ENCODE measurements at places on chromosomes 13 and 19.

GRCh38 chr13:80199585-80200292 lies 141.2 kb downstream of the SPRY2 start:
- no peak for DNase-seq

- DNase-seq: no peak
Observed at GRCh38 chr13:73835138-73835721, 299.0 kb downstream of the KLF12 start.

DNA sequence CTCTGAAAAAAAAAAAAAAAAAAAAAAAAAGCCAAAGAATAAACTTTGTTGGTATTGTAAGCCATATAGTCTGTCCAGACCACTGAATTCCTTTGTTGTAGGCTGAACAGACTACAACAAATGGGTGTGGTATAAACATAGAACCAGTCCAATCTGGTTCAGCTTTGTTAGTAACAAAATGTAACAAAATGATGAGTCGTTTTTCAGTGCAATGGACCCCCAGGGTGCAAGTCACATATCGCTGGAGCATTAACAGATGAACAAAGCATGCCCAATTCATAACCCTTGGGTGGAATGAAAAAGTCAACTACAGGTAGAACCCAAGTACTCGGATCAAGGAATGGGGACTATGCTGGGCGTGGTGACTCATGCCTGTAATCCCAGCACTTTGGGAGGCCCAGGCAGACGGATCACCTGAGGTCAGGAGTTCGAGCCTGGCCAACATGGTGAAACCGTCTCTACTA lies 13.6 kb upstream of the FCHO1 start:
- no peak for DNase-seq

DNA sequence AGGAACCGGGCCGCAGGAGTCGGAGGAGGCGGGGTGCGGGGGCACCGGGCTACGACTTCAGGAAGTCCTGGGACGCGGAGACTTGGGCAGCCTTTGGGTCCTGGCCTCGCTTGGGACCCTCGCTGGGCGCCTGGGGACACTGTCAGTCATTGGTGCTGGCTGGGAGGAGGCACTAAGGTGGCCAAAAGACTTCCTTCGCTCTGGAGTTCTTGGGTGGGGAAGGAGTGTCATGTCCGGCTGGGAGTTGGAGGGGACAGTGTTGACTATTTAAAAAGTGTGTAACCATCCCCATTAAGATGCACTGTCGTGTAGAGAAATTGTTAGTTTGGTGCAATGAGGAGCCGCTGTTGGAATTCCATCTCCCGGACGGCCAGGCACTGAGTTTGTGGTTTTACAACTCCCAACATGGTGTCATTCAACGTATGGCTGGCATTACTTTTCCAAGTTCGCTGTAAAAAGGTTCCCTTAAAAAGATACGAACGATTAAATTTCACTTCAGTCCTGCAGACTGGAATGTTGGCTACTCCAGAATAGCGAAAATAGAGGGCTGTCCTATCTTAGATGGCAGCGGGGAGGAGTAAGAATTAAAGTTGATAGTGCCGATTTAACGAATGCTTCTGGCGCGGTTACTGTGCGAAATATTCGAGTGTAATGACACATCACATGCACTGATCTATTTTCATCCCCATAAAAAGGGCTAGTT lies 776 bp downstream of the DNAJC3 start:
- no peak for DNase-seq

DNA sequence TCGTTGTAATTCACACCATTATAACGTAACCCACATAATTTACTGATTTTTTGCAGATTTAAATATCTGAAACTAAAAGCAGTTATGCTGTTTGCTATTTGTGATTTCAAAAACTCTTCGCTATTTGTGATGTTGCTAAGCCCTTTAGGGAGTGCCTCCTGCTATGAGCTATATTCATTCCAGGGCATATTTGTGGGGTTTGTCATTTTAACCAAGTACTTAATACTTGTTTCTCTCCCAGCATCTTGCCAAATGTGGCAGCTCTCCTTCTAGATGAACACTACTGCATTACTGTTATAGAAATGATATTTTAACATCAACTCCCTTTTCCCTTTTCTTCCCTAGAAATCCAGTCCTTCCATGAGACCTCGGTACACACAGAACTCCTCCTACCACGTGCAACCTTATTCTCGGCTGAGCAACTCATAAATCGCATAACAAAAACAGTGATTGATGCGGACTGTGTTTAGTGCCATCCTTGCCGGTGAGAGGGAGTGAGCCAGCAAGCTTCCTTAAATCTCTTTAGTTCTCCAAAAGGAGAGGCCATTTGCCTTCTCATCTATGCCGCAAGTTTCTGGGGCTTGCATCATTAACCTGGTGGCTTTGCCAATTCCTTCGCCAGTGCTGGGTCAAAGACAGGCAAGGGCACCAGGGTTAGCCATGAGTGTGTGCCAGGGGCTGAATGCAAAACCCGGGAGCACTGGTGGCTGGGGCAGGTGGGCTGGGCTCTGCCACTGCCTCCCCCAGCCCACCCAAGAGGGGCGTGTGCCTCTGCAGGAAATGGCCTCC lies 33.4 kb downstream of the RFX2 start:
- DNase-seq: no peak

DNA sequence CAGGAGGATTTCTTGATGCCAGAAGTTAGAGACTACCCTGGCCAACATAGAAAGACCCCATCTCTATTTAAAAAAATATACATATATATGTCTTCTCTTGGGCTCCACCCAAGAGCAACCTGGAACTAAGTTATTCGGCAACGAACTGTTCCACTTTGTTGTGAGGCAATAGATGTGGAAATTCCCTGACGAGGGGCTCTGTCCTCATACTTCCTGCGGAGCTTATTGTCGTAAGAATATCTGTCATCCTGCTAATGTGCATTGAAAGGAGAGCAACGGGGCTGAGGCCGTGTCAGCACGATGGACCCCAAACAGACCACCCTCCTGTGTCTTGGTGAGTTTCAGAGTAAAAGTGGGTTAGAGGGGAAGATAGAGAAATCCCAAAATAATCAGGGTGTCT lies at the start of gene FCAR:
FCAR (plus strand) TSS at position 246 of the 400 bp plus-strand sequence; CDS start at position 301, 55 bp downstream.
- no peak for DNase-seq

DNA sequence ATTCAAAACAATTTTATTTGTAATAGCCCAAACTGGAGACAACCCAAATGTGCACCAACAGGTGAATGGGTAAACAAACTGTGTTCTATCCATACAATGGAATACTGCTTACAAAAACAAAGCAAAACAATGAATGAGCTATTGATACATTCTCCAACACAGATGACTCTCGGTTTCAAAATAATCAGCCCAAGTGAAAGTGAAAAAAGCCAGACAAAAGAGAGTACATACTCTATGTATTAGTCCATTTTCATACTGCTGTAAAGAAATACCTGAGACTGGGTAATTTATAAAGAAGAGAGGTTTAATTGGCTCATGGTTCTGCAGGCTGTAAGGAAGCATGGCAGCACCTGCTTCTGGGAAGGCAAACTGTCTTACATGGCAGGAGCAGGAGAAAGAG lies 65.2 kb upstream of the LRCH1 start:
- DNase-seq: no peak

Data from stimulated activated CD8-positive, alpha-beta memory T cell treated with anti-CD3 and anti-CD28 coated beads, Interleukin-2, amount 100 ng/mL, for 48 hours (primary cell).